ENCODE measurements at places on chromosomes 11 and 22.

- DNase-seq, result no peak
Observed at GRCh38 chr11:76368490-76368889, 12.4 kb downstream of the THAP12 start.

- no peak for DNase-seq
Observed at GRCh38 chr11:72599325-72600117, 74.7 kb downstream of the PDE2A start.

GRCh38 chr11:88016392-88017170 is 158.7 kb downstream of the RAB38 start:
- DNase-seq, result no peak

GRCh38 chr11:44453871-44454270 is 111.6 kb upstream of the CD82 start:
- DNase-seq, result no peak

- peak; percentile 60 for DNase-seq
Observed at GRCh38 chr22:45863981-45864751, 112.8 kb downstream of the WNT7B start.

DNA sequence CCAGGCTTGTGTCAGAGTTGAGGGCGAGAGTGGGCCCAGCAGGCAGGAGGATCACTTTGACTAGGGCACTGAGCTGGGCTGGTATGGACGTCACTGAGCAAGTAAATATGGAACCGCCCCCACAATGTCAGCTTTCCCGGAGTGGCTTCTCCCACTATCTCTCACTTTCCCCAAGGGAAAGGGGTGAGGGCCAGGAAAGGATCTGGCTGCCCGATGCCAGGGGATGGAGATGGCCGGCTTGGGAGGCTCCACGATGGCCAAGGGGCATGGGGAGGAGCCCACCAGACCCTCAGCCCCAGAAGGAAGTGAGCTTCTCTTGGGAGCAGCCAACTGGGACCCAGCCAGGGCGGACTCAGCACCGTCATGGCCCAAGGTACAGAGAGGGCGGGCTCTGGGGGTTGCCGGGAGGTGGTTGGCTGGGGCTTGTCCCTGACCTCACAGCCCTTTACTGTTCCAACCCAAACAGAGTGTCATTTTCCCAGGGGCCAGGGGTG is 8.7 kb downstream of the PRDM11 start:
- no peak for DNase-seq

GRCh38 chr22:44449061-44449682 is 48.9 kb downstream of the RTL6 start:
- DNase-seq, result no peak

DNA sequence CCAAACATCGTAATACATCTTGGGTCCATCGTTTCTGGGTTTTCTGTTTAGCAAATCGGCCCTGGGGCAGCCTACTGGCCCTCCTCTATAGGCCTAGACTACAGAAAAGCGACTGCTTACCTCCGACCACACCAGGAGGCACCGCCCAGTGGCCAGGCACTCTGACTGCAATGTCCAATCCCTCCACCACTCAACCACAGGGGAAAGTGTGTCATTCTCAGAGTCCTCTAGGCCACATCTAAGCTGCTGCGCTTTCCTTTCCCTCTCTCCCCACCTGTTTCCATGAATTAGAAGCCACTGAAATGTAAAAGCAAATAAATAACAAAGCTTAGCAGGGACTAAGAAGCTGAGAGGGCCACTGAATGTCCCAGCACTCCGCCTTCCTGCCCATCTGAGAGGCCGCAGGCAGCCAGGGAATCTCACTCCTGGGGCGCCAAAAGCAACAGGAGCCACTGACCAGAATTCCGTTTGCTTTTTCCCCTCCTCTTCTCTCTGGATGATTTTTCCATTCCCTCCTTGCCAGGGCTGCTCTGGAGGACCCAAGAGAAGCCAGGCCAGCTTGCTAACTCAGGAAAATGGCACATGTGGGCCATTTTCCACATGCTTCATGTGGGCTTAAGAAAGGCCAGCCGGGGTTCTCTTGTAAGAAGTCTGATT is 50.1 kb upstream of the FLI1 start:
- no peak for DNase-seq

DNA sequence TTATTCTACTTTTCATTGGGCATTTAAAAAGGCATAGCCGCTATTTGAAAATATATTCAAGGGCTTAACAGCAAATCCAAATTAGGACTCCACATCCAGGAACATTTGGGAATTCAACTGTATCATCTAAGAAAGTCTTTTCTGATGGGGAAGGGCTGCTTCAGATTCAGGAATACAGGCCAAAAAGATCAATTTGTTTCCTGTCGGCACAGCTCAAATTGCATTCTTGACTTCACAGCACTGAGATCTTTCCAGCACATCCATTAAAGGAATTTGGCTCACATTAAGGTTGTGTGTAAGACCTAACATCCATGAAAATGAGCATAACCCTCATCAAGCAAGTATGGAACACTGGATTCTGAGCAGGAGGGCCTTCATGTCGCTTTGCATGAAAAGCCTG is 1169.5 kb upstream of the CCDC90B start:
- DNase-seq, result no peak

- no peak for DNase-seq
Observed at GRCh38 chr11:127997594-127997993, 589.8 kb downstream of the ETS1 start.

DNA sequence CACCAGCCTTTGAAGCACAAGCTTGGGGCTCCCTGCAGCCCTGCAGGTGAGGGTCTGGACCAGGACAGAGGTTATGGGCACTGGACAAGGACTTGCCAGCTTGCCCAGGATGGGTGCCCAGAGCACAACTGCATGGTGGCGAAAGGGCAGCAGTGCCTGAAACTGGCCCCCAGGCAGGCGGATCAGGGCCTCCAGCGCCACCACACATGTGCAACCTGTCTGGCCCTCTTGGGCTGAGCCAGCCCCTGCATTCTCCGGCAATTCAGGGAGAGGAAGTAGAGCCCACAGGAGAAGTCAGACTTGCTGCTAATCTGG is 18.8 kb downstream of the MB start:
- DNase-seq, result no peak

DNA sequence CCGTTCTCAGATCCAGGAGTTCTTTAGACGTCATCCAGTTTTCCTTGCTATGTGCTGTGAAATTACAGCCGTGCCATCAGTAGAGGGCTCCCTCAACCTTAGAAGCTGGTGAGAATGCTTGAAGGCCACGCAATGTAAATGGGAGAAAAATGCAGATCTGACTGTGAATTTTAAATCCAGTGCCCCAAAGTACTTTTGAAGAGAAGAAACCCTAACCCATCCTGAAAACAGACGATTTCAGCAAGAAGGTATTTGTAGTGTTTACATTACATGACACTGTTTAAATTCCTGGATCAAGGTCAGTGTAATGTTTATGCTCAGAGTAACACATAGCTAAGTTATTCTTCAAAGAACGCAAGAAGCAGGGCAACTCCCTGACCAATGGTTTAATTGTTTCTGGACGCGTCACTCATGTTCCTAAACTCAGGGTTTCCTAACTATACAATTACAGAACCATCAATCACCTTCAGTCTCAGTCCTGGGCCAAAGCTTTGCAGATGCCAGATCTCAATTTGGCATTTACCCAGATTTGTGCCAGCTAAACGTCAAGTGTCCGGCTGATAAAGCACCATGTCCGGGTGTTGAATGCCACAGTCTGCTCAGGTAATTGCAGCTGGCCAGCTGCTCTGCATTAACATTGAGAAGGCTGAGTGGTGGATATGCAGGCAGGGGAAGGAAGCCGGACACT is 38.2 kb downstream of the ADAMTS8 start:
- no peak for DNase-seq

DNA sequence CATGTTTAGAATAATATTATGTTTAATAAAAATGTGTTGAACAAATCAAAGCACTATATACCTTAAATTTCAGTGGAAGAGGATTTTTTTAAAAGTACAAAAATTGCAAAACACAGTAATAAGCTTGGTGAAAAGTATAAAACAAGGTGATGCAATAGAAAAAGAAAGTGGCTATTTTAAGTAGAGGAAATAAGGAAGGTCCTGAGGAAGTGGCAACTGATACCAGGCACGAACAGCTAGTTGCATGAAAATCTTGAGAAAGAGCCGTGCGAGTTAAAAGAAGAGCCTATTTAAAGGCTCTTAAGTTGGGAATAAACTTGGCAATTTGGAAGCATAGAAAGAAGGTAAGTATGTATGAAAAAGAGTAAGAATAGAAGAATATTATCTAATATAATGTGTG is 1679.3 kb downstream of the LRRC4C start:
- DNase-seq, result no peak

DNA sequence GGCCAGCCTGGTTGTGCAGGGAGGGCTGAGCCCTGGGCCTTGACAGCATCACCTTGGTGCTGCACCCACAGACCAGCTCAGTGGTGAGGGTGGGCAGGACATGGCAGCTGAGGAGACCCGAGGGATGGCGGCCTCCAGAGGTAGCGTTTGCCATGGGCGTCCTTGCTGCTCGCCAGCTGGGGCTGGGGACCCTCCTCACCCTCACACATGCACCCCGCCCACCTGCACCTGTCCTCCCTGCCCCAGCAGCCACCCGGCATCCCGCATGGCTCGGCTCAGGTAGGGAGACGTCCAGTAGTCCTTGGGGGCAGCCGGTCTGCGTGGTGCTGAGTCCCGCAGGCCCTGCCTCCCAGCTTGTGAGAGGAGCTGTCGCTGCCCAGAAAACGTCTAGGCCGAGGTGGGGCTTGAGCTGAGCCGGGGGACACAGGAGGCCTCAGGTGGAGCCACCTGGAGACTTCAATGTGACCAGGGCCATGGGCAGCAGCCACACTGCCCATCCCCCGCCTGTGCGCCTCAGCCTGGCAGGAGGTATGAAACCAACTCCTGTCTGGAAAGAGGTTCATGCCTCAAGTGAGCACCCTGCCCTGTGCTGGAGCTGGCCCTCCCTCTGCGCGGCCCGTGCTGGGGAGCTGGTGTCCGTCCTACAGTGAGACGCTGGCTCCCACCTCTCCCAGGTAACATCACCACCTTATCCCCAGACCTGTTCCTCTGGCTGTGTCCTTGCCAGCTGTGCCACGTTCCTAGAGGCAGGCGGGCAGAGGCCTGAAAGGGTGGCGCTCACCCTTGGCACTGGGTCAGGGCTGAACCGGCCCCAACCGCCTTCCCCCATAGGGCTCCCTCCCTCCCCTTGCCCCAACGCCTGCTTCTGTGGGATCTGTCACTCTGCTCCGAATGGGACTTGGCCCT is 3.3 kb upstream of the TRABD start:
- no peak for DNase-seq

GRCh38 chr11:77073328-77074001 is 6.7 kb downstream of the CAPN5 start:
- DNase-seq, result no peak

DNA sequence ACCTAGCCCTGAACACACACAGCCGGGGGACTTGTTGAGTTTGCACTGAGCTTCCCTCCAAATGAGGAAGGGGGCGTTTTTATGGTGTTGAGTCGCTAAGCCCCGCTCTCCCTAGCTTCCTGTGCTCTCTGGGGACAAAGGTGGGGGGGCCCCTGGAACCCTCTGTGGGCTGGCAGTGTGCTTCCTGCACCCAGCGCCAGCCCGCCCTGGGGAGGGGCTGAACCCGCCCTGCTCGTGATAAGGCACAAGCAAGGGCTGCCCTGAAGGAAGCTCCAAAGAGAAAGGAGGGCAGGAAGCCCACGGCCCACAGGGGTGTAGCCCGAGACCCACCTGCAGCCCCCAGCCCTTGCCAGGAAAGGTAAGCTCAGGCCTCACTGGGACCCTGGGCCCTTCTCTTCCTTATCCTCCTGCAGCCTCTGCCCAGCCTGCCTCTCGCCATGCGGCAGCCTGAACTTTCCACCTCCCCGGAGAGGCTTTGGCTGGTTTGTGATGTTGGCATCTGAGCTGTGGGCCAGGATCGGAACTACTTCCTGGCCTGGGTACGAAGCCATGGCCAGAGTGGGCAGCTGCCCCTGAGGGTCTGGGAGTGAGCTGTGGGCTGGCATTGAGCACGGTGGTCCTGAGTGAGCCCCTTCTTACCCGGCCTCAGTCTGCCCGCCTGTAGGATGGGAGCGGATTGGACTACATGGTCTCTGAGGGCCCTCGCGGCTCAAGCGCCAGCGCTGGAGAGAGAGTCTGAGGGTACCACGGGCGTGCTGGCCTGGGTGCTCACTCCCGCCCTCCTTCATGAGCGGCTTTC is at the start of gene FERMT3:
Gene FERMT3, plus strand, starts transcription at position 265 of the 799 bp plus-strand sequence. CDS start 644 bp downstream, outside the sequence.
- peak; percentile 38 for DNase-seq

- no peak for DNase-seq
Observed at GRCh38 chr11:119483881-119484371, 61.0 kb upstream of the THY1 start.

GRCh38 chr11:63699896-63700295 is 18.6 kb downstream of the RTN3 start:
- no peak for DNase-seq

DNA sequence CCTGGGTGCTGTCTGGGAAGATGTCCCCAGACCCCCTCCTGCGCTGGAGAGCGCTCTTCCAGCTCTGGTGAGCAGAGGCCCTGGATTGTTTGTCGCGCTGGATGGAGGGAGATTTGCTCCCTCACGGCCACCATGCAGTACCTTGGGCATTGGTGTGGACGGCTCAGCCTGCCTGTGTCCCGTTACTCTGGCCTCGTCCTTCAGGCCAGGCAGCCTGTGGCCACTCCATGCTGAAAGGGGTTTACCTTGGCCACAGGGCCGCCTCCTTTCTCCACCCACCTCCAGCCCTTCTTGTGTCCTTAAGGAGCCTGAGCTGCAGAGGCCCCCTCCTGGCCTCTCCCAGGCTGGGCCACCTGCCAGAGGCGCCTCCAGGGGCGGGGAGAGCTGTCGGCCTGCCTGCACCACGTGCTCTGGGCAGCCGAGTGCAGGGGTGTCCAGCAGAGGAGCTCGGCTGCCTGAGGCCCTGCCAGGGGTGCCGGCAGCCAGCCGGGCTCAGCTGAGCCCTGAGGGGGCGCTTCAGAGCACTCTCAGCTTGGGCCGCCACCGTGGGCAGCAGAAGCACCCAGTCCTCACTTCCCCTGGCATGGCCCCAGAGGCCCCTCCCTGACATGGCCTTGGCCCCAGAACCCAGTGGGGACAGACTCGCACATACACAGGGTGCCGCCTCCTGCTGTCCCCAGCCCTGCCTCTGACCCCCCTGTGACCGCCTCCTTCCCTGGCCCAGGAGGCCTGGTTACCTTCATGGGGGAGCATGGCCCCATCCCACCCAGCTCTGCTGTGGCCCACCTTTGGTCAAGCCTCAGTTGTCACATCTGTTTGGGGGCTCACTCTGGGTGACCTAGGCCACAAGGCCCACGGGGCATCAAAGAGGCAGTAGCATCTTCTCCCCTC is 3.4 kb downstream of the CCND1 start:
- no peak for DNase-seq

DNA sequence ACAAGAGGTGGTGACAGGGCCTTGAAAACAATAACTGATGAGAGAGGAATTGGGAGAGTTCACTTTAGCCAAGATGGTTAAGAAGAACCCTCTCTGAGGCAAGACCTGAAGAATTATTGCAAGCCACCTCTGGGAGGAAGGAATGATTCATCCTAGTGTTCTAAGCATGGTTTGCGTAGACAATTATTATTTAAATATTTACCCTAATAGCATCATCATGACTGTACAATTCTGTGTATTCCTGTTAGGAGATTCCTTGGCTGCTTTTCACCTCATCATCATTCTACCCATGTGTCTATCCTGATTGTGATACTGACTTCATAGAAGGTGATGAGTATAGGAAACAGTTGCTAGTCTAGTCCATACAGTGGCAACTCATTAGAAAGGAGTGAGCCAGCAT is 264.4 kb downstream of the DDX10 start:
- DNase-seq, result no peak

GRCh38 chr11:2541881-2542361 is 97.1 kb downstream of the KCNQ1 start:
- DNase-seq, result no peak

Data from activated naive CD4-positive, alpha-beta T cell (primary cell).